Right hindlimb (tissue), 1 donor: ENCODE measurements at places on chromosomes 11 and 22.

- peak; percentile 68 for DNase-seq
Measured at GRCh38 chr11:47980088-47980906, at the start of gene PTPRJ. TSS of gene PTPRJ (plus strand) at chr11:47980559. CDS start at chr11:47980913, 354 bp downstream.

- no peak for DNase-seq
Measured at GRCh38 chr11:702462-703461, 3.3 kb upstream of the EPS8L2 start.

- DNase-seq = peak; percentile 11
Measured at GRCh38 chr11:75268626-75269366, 28.2 kb downstream of the TPBGL start.

- no peak for DNase-seq
Measured at GRCh38 chr22:24883432-24883831, 63.1 kb downstream of the LHFPL7 start.

DNA sequence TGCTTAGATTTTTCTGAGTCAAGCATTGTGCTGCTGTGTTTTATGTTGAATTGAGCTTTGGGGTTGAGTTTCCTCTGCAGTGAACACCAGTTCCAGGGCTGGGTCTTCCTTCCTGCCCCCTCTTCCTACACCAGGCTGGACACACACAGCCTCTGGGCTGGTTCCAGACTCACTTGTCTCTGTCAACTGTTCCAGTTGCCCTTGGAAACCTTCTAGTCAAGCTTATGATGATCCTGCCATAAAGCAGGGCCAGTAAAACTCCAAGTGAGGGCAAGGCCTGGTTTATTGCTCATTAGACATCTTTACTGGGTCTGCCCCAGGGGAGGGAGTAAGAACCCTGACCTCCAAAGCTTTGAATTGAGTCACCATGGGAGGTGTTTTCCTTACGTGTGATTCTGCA is 61.1 kb downstream of the KIAA1671 start:
- no peak for DNase-seq

DNA sequence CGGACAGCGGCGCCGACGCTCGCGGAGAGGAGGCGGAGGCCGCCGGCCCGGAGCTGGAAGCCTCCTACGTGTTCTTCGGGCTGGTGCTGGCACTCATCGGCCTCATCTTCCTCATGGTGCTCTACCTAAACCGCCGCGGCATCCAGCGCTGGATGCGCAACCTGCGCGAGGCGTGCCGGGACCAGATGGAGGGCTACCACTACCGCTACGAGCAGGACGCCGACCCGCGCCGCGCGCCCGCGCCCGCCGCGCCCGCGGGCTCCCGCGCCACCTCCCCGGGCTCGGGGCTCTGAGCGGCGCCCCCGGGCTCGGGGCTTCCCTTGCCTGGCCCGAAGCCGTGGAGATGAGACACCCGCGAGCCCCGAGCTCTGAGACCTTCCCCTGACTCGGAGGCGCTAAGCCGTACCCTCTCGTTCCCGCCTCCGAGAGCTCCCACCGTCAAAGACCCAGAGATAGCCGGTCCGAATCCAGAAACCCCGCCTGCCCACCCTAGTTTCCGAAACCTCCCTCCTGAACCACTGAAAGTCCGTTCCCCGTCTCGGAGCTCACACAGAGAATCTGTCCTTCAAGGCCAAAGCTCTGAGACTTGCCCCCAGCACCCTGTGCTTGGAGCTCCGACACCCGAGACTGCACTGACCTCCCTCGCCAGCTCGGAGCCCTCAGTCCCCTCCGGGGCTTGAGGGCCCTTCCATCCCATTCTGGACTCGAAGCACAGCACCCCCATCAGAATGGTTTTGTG is 1.5 kb downstream of the TPBGL start:
- no peak for DNase-seq

- no peak for DNase-seq
Measured at GRCh38 chr22:26945565-26945964, 288.2 kb downstream of the MIAT start.

DNA sequence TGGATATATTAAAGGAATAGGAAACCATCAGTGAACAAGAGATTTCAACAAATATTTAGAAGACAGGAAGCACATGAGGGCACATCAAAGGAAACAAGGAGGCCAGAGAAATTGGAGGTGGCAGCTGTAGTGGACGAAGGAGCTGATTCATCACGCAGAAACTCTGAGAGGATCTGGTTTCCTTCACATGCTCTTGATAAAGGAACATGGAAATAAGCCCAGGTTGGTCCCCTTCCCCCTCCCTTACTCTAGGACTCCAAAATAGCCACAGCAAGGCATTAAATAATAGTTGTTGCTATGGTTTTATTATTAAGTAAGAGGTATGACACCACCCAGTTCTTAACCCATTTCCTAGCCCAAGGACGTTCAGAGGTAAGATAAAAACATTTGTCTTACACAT is 11.3 kb downstream of the IZUMO1R start:
- DNase-seq = no peak

GRCh38 chr11:115591380-115591779 is 87.2 kb upstream of the CADM1 start:
- DNase-seq = no peak

DNA sequence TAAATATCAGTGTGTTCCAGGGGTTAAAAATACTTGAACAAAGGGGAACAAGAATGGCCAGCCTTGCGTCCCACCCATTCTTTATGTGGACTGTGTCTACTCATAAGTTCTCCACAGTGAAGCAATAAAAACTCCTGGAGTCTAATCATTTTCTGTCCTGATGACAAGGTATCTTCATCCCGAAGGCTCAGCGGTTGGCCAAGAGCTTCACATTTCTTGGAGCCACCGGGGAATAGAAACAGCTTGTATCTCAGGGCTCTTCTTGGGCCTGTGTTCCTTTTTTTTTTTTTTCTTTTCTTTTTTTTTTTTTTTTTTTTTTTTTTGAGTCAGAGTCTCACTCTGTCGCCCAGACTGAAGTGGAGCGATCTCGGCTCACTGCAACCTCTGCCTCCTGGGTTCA is 36.8 kb upstream of the ADORA2A start:
- DNase-seq = peak; percentile 47

DNA sequence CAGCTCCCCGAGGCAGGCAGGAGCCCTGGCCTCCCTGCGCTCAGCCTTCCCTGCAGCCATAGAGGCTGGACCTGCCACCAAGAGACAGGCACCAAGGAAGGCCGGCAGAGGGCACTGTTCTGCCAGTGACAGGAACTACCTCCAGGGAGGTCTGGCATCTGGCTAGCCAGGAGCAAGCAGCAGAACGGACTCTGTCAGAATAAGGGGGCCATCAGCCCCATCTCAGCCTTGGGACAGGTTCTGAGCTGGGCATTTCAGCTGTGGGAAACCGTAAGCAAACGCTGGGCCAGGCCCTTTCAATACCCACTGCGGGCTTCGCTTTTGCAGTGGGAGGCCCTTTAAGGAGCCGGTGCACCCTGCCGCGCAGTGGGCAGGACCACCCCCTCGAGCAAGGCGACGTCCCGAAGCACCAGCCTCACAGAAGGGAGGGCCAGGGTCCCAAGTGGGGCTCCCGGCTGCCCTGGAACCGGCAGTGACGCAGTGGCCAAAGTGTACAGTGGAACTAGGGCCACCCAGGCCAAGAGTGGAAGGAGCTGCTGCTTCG is 18.2 kb downstream of the IFT27 start:
- peak; percentile 62 for DNase-seq

GRCh38 chr11:114199051-114199450 is 97.1 kb upstream of the NNMT start:
- DNase-seq = no peak

DNA sequence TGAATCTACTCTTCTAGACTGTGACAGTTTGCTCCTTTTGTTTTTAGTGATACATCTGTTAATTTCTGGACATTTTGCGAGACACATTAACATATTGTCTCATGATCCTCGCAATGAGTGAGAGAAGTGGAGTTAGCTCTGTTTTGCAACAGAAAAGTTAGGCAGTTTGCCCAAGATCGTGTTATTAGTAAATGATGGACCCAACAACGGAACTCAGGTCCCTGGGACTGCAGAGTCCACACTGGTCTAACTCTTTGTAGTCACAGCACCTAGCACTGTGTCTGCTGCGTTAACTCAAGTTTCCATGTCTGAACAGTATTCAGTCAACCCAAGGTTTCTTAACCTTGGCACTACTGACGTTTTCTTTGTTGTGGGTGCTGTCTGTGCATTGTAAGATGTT is 3.2 kb downstream of the DEPDC7 start:
- no peak for DNase-seq

GRCh38 chr11:110198031-110198729 is 98.2 kb downstream of the RDX start:
- DNase-seq = no peak

- DNase-seq = no peak
Measured at GRCh38 chr11:37605229-37605628, 1007.2 kb upstream of the RAG2 start.

- no peak for DNase-seq
Measured at GRCh38 chr11:124211321-124211720, 28.2 kb downstream of the OR10D3 start.

DNA sequence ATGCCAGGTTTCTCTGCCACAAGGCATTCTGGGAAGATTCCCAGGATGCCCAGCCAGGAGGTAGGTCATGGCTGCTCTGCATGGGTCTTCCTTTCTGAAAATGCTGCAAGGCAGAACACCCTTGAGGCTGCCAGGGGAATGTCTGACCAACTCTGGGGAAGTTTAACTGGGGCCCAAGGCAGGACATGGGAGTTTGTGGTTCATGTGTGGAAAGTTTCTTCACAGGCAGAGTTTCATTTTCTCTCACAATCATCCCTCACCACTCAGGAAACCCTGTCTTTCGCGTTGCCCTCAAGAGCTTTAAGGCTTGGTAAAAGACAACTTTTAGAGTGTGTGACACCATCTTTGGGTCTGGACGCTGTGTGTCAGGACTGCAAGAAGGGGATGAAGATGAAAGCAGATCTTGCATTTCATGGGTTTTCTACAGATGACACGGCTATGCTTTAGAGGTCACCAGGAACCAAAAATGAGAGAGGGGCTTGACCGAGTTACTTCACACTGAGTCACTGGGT is 133.5 kb downstream of the CD44 start:
- no peak for DNase-seq

GRCh38 chr11:27294654-27295053 is 68.4 kb downstream of the CCDC34 start:
- no peak for DNase-seq

DNA sequence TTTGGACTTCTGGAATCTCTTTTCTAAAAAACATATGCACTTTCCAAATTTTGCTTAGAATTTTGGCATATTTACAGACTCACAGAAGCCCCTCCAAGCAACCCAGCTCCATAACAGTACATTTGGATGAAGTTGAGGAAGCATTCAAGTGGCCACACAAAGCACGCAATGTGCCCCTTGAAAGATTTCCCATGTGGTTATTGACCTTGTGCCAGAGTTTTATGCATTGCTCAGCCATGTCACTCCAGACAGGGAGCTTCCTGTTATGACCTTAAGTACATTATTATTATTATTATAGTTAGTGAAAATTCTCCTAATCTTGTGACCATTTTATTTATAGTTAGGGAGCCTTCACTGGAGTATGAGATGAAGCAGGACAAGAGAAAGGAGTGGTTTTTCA is 35.0 kb upstream of the BDNF start:
- DNase-seq = no peak

- DNase-seq = no peak
Measured at GRCh38 chr22:39936523-39937145, 23.6 kb upstream of the TMA7B start.

DNA sequence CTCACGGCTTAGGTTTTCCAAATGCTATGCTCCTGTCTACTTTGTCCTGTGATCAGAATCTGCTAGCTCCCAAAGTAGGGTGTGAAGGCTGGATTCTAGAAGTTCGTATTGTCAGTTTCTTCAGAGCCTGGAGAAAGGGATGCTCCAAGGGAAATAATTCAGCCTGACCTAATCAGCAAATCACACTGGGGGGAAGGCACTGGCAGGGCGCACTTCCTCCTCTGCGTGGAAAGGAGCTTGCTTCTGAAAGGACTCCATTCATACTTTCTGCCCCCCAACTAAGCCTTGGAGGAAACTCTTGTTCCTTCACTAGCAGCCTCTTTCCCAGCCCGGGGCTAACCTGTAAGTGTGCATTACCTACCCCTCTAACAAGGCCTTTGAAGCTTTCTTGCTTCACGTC is 165.9 kb downstream of the NAV2 start:
- DNase-seq = no peak

- peak; percentile 84 for DNase-seq
Measured at GRCh38 chr11:130830566-130830965, 85.7 kb downstream of the SNX19 start.

DNA sequence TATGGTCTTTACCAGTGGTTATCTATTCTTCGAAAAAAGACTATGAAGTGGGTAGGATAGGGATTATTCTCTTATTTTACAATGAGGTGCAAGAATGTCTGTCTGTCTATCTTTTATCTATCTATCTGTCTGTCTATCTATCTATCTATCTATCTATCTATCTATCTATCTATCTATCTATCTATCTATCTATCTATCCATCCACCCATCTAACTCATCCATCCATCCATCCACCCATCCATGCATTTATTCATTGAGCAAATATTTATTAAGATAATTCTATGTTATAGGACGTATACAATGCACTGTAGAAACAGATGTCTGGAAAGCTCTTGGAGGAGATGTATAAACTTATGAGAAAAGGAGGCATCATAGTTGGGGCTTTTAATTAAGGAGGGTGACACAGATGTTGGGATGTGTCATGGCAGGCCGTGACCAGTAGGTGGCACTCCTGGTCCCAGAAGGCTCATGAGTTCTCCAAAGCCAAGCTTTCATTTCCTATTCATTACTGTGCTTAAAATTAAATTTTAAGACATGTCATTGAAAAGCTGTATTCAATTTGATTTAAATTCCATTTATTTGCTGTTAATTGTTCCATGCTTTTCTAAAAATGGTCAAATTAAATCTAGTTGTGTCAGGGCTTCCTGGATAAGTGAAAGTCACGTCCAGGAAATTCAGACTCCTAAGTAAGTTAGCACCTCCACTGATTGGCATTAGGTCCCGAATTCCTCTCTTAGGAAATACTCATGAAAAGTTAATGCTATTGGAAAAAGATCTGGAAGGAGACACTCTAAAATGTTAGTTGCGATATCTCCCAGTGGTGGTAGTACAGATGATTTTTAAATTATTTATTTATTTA is 19.0 kb upstream of the E2F8 start:
- DNase-seq = peak; percentile 43

DNA sequence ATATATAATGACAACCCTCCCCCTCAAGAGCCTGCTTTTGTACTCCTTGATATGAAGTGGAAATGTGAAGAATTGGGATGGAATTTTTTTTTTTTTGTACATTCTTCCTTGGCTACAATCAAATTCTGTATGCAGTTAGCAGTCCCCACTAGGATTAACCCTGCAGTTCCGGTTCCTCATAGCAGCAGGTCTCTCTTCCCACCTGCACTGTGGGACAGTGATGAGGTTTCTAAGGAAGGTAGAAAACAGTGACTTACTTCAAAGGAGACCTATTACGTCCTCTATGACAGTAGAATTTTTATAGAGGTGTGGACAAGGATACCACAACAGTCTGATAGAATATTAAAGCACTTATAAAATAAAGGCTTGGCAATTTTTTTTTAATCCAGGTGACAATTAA is 46.3 kb upstream of the ALKBH3 start:
- DNase-seq = no peak

DNA sequence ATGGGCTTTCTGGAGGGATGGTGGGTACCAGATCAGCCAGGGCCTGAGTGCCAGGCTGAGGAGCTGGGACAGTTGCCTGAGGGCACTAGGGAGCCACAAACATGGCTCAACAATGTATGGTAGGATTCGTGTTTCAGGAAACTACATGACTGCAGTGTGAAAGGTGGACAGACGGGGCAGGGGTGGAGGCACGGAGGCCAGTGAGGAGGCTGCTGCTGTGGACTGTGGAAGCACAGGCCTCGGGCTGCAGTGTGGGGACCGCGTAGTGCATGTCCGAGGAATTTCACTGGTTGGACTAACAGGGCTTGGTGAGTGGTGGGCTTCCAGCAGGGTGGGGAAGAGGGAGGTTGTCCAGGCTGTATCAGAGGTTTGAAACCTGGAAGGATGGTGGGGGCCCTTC is 7.8 kb downstream of the P2RY2 start:
- no peak for DNase-seq
